ENCODE measurements at places on chromosomes 3 and 15.
A peak's percentile ranks its signal among the peaks of the same experiment; 100 is the strongest.

GRCh38 chr3:126948980-126949535, 33.9 kb upstream of the PLXNA1 start:
- DNase-seq, result no peak

GRCh38 chr3:161884830-161885229, 388.2 kb downstream of the OTOL1 start:
- DNase-seq, result no peak

DNA sequence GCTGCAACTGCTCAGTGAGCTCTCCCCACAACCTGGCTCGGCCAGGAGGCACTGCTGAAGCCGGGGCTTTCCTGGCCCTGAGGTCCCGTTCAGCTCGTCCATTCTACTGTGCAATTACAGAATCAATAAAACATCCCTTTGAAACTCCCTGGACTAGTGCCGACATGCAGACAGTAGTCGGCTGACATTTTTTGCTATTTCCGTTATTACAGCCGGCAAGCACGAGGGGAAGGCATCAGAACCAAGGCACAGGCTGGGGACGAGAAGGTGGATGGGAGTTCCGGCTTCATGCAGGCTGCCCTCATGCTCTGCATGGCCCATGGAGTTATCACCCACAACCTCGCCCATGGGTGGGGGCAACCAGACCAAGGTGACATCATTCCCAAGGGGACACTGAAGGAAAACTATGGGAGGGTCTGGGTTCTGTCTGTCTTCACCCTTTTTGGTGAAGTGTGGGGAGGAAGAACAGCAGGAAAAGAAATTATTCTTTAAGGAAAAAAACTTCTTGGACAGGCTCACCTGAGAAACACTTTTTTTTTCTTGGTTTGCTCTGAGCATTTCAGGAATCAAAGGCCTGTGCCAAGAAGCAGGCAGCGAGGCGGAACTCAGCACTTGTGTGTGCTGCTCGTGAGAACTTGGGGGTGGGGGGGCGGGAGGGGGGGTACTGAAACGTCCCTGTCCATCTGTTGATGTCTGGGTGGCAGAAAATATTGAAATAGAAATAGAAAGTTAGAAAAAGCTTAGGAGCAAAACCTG, 154.5 kb downstream of the FOXP1 start:
- no peak for DNase-seq

- peak; percentile 50 for DNase-seq
Measured at GRCh38 chr3:123652342-123652984, 67.6 kb upstream of the HACD2 start.

DNA sequence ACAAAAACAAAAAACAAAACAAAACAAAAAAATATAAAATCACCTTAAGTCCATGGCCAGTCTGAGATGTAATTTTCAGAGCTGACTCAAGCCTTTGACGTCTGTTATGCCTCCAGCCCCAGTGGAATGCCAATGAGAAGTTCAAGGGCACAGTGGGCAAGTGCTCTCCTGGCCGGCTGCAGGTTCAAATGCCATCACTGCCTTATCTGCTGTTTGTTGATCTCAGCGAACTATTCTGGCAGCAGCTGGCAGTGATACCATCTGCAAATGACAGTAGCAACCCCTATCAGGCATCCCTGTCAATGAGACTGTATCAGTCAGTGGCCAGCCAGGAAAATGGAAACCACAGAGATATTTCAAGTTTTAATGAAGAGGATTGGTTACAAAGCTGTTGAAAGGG, 10.8 kb upstream of the PDE8A start:
- DNase-seq, result no peak

DNA sequence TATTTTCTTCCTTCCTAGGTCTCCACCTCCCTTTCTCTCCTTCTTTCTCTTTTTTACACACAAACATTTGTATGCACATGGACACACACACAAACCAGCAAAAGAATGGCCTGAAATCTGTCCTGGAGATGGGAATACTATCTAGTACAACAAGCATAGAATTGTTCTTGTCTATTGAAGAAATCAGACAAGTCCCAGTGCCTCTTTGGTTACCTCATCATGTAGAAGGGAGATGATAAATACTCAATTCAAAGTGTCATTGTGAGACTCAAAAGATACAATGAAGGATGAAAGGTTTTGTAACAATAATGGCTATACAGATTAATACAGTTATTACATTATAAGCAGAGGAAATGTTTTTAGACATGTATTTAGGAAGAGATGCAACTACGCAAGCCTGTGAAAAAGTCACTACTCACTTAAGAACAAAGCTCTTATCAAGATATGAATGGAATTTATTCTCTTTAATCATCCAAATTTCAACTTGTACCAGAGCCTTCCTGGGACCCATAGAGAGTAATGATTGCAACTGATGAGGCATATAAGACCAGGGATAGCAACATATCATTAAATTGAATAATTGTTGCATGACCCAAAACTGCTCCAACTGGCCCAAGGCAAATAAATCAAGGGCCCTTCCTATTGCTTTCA, 43.2 kb downstream of the P3H2 start:
- DNase-seq, result no peak

GRCh38 chr15:77393471-77393840, 26.4 kb downstream of the PEAK1 start:
- no peak for DNase-seq

DNA sequence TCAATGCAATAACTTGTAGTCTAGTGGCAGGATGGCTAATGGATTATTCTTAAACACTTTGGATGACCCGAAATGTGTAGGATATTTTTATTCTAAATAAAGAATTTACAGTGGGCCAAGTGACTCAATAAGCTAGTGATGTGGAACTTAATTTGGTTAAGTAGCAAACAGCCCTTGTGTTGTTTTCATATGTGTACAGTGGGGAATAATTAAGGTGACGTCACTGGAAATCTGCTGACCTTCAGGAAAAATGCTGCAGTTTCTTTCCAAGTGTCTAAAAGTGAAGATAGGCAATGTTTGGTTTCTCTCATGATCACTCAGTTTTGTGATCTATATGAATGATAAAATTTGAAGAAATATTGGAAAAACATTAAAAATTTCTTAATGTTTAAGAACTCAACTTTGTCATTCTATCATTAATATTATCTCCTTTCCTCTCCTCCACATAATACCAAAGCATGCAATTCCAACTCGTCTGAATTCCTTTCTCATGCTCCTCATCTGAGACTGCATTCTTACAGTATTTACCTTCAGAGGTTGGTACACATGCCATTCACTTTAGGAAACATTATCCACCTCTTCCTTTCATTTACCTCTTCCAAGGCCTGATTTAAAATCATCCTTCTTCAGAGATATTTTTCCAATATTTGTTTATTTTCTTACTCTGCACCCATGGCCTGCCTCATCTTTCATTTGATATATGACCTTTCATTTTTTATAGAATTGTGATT, 414.6 kb upstream of the ARPP21 start:
- no peak for DNase-seq

- no peak for DNase-seq
Measured at GRCh38 chr3:156725682-156726081, 51.3 kb downstream of the TIPARP start.

GRCh38 chr3:127264292-127264691, 23.6 kb downstream of the PRR20G start:
- no peak for DNase-seq
